Effector CD8-positive, alpha-beta T cell (primary cell): ENCODE measurements at places on chromosomes 5 and 9.

DNA sequence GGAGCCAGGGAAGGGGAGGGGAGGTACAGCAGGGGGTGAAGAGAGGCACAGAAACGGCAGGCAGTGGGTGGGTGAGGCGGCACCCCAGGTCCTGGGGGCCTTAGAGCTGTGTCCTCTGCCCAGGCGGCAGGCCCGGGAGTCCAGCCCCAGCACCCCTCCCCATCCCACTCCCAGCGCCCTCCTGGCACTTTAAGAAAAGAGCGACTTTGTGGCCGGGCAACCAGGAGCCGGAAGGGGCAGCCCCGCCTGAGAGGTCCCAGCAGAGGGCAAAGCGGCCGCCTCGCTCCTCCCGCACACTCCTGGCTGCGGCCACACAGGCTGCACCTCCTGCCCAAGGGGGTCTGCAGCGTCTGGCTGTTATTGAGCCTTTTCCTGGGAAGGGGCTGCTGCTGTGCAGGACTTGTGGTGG lies 42.6 kb downstream of the NACC2 start:
- no peak for DNase-seq

DNA sequence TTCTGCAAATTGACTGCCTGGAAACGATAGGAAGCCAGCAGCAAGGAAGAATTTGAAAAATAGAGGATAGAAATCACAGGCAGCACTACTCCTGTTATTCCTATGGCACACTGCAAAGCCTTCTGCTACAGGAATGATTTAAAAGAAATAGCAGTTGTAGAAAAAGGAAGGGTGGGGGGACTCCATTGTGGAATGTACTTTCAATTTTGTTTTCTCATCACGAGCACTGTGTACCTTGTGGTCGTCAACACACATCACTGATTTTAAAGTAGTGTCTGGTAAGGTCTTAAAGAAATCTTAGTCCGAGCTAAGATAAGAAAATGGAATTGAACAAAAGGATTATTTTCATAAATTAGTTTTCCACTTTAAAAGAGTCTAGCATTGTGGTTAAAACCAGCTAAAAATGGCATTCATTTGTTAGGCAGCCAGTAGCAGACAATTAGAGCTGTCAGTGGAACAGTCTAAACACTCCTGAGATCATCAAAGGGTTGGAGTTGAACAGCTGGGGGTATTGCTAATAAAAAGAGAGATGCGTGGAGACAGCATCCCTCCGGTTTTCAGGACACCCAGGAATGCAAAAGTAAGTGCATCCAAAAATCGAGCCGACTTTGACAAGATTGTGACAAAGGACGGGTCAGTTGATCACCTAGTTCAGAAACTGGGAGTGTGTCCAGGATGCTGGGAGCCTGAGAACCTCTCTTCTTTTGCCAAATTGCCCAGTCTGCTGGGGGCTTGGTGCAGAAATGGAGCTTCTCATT lies 97.8 kb upstream of the WWC1 start:
- DNase-seq, result no peak

DNA sequence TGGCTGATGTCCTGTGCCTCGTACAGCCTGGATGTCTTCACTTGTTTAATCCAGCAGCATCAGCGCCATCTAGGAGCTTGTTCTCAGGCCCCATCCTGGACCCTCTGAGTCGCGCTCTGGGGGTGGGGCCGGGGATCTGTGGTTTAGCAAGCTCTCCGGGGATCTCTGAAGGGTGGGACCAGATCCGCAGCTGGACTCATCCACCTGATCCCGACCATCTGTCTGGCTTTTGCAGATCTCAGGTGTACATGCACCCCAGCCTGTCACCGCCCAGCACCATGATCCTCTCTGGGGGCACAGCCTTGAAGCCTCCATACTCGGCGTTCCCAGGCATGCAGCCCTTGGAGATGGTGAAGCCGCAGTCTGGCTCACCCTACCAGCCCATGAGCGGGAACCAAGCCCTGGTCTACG lies 15.1 kb upstream of the POMT1 start:
- DNase-seq, result no peak

GRCh38 chr5:77852514-77853352 lies 76.6 kb upstream of the TBCA start:
- DNase-seq, result no peak

GRCh38 chr5:57784121-57784520 lies 301.5 kb upstream of the ACTBL2 start:
- no peak for DNase-seq

GRCh38 chr5:52950686-52951085 lies 38.5 kb upstream of the ITGA2 start:
- no peak for DNase-seq

- no peak for DNase-seq
These were observed 1434.5 kb upstream of the CDH6 start for GRCh38 chr5:29758986-29759421.
